ENCODE measurements at places on chromosomes 7 and 10.

- DNase-seq = no peak
Measured at GRCh38 chr10:58206251-58206650, 61.4 kb downstream of the IPMK start.

GRCh38 chr10:45278860-45279498, 36.4 kb downstream of the OR13A1 start:
- no peak for DNase-seq

DNA sequence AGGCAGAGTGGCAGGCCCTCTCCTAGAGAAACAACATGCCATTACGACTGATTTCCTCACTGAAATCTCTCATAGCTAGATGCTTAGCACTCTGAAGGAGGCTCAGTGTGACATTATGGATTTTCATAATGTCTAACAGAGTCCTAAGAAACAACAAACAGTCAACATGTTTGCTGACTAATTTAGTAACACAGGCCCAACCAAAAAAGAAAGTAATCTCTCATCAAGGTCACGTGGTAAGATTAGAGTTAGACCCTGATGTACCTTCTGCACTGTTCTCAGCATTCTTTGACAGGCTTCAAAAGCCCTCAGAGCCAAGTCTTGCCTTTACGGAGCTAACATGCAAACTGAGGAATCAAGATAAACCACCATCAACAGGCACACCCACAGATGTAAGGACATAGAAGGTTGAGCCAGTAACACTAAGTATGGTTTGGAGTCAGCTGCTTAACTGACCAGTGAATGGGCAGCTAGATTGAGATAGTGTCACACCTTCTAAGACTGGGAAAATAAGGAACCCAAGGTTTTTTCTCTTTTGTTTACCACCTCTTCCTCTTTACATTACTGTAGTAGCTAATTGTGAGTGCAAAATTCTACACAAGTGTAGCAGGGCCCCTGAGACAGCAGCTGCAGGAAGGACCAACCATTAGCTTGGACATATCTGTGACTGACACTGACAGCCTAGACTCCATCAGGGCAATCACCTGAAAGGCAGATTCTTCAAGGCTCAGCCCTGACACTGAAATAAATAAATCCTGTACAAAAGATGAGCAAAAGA, 15.3 kb upstream of the KCNIP2 start:
- DNase-seq = no peak

GRCh38 chr10:12638103-12638502, 288.8 kb downstream of the CAMK1D start:
- DNase-seq = no peak

DNA sequence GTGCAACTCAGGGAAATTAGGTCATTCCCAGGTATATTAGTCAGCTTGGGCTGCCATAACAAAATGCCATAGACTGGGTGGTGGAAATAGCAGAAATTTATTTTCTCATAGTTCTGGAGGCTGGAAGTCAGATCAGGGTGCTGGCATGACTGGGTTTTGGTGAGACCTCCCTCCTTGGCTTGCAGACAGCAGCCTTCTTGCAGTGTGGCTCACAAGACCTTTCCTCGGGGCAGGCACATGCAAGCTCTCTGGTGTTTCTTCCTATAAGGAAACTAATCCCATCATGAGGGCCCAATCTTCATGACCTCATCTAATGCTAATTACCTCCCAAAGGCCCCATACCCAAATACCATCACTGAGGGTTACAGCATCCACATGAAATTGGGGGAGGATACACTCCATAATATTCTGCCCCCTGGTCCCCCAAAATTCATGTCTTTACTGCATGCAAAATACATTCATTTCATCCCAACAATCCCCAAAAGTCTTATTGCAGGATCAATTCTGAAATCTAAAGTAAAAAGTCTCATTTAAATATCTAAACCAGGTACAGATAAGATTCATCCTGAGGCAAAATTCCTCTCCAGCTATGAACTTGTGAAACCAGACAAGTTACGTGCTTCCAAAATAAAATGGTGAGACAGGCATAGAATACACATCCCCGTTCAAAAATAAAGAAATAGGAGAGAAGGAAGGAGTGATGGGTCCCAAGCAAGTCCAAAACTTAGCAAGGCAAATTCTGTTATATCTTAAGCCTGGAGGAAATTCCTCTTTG, 17.4 kb upstream of the CBLL1 start:
- DNase-seq = no peak

DNA sequence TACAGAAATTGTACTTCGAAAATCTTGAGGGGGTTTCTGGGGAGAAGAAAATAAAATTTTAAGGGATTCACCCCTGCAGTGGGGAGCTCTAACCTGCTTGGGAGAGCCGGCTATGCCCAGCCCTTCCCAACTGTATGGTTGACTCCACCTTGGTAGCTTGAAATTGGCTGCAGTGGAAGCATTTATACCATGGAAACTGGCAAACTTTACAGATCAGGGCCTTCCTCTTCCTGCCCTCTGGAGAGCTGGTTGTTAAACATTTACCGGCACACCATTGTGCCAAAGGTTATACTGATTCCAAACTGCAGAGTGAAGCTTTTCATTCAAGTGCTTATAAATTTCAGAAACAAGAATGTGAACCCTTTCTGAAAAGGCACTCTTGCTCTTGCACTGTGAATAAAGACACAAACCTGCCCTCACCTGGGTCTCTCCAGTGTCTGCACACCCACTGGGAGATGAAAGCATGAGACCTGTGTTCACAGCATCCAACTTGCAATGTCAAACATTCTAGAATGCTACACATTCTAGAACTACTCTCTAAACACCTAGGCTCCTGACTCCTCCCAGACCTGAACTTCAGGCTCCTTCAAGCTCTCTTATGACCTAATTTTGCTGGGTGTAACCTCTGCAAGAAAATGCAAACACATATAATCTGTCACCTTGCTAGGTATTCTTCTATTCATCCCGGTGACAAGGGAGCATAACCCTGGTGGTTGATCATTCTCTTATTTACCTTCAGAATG, 44.7 kb downstream of the ABLIM1 start:
- no peak for DNase-seq

- DNase-seq = no peak
Measured at GRCh38 chr10:6995341-6995740, 415.3 kb upstream of the PRKCQ start.

DNA sequence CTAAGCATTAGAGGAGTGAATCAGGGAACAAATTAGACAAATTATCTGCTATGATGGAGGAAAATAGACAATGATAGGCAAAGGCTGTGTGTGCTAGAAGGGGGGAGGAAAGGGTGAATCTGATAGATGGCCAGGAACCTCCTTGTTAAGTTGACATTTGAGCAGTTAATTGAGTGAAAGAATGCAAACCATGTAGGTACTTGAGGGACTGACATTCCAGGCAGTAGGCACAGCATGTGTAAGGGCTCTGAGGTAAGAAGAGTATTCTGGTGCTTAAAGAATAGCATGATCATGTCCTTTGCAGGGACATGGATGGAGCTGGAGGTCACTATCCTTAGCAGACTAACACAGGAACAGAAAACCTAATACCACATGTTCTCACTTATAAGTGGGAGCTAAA, 48.6 kb upstream of the TES start:
- no peak for DNase-seq

- DNase-seq = no peak
Measured at GRCh38 chr10:3972460-3973301, 187.7 kb upstream of the KLF6 start.

- no peak for DNase-seq
Measured at GRCh38 chr7:150897502-150898474, 45.5 kb downstream of the AOC1 start.

DNA sequence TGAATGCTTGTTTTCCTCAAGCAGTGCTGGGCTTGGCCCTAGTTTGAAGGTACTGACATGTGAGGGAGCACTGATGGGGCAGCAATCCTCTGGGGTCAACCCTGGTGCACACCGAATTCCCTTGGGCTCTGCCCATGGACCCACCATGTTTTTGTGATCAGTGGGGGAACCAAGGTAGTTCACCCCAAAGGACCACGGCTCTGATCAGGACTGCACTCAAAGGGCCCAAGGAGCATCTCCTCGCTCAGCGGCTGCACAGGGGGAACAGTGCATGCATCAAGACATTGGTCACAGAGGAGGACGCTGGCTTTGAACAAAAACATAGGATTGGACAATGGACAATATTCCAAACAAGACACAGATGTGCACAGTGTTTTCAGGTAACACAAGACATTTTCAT, 12.7 kb downstream of the CXCL12 start:
- no peak for DNase-seq

DNA sequence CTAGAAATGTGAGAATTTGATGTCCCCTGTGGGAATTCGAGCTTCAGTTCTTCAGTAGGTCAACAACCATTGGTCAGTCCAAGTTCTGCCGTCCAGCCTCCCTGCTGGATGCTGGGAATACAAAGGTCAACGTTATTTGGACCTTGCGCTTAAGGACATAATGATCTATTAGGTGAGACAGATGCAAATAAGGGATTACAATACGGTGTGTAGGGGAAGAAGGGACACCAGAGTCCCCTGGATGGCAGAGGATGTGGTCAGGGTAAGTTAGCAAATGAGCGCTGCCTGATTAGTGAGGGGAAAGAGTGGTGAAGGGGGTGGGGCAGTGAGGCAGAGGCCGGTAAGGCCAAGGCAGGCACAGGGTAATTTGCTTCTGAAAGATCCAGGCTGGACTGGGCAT, 16.2 kb downstream of the CCNY start:
- DNase-seq = no peak

GRCh38 chr10:11218395-11218794, 200.7 kb downstream of the CELF2 start:
- DNase-seq = no peak

DNA sequence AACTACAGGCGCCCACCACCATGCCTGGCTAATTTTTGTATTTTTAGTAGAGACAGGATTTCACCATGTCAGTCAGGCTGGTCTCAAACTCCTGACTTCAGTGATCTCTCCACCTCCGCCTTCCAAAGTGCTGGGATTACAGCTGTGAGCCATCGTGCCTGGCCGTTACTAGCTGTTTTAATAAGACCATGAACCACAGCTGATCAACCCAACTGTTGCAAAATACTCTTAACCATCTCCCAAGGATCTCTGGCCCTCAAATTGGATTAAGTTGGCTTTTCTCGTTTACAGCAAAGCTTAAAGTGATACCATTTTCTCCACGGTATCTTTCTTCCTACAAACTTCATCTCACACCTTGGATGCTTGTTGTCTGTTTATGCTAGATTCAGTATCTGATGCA, 18.3 kb downstream of the ZFAND2A start:
- no peak for DNase-seq

DNA sequence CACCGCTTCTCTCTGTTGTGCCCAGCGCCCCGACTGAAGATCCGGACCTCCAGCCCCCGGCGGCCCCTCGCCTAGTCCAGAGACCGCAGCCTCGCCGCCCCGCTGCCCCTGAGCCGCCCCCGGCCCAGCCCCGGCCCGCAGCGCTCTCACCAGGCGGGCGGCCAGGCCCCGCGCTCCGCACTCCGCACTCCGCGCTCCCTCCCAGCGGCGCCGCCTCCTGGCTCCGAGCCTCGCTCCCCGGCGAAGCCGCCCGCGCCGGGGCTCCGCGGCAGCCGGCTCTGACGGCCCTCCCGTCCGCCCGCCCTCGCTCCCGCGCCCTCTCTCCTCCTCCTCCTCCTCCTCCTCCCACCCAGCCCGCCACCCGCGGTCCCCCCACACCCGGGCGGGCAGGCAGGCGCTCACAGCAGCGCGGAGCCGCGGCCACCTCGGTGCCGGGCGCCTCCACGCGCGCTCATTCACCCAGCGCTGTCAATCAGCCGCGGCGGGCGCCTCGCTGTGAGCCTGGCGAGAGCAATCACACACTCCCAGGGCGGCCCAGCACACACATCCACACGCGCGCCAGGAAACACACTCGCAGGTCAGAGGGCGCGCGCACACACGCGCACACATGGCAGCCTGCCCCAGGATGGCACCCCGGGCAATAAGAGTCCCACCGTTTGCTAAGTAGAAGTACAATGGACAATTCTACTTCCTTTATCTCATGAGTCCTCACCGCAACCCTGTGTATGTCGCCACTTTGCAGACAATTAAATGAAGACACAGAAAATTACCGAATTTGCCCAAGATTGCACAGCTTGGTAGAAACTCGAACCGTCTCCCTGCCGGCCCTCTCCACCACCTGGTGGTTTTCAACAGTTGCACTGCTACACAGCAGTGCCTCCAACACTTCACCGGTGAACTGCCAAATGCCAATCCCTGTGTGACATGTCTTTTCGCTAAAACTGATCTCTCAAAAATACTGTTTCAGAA, at the start of gene PRRT4:
TSS of gene PRRT4 (minus strand) at position 280 of the 969 bp plus-strand sequence.
- DNase-seq = no peak

GRCh38 chr10:130921461-130921860, 390.1 kb downstream of the TCERG1L start:
- no peak for DNase-seq

DNA sequence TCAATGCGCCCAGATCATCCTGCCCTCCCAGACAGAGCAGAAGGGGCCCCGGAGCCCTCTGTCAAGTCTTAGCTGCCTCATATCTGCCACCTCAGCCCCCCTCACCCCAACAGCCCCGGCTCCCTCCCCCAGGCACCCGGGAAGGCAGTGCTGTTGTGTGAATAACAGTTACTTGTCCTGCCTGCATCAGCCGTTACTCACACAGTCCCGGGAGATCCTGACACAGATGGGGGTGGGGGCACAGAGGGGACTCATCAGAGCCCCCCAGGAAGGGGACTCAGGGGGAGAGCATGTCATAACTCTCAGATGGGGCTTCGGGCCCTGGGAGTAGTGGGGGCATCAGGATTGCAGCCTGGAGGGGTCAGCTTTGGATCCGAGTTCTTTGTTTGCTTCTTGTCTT, 12.4 kb upstream of the SERPINE1 start:
- DNase-seq = no peak

- no peak for DNase-seq
Measured at GRCh38 chr10:5888351-5888750, 1.3 kb downstream of the ANKRD16 start.

DNA sequence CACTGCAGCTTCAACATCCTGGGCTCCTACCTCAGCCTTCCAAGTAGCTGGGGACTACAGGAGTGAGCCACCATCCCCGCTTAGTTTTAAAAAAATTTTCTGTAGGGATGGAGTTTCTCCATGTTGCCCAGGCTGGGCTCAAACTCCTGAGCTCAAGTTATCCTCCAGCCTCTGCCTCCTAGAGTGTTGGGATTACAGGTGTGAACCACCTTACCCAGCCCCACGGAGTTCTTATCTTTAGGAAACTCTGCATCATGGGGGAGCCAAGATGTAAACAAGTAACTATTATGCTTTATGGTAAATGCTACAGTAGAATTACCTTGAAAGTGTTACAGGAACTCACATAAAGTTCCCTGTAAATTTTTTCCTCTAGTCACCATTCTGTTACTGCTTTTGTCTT, 65.3 kb downstream of the PHTF2 start:
- no peak for DNase-seq

DNA sequence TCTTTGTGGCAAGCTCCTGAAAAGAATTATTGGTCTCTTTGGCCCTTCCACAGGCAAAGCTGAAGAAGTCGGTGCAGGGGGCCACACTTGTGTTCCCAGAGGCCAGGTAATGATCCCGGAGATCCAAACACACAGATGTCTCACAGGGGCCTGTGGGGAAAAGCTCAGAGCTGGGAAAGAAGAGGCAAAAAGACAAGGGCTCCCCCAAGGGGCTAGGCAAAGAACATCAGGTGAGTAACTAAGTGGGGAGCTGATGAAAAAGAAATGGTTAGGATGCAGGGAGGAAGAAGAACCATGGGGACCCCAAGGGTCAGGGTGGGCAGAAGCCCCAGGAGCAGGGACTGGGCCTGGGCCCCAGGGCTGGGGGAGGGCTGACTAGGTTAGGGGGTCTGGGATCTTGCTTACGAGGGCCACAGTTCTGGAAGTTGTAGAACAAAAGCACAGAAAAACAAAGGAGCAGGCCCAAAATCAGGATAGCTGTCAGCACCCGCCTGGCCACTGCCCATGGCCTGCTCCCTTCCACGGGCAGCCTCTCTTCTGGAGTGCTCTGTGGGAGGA, 1.1 kb downstream of the KEL start:
- no peak for DNase-seq

All from activated CD4-positive, alpha-beta T cell treated with anti-CD3 and anti-CD28 coated beads for 24 hours (primary cell).